ENCODE measurements at places on chromosomes 3 and 15.
A peak's percentile ranks its signal among the peaks of the same experiment; 100 is the strongest.

- no peak overlapping the region for H3K4me3 ChIP-seq
- H3K4me1 ChIP-seq, result peaks cover 11% of the 10 kb centered on the region
- no peaks in the 10 kb centered on the region for H3K36me3 ChIP-seq
- no peak overlapping the region for H3K27ac ChIP-seq
- no peaks in the 10 kb centered on the region for H3K27me3 ChIP-seq
Measured at GRCh38 chr3:126488185-126488584, 12.5 kb upstream of the ZXDC start.

DNA sequence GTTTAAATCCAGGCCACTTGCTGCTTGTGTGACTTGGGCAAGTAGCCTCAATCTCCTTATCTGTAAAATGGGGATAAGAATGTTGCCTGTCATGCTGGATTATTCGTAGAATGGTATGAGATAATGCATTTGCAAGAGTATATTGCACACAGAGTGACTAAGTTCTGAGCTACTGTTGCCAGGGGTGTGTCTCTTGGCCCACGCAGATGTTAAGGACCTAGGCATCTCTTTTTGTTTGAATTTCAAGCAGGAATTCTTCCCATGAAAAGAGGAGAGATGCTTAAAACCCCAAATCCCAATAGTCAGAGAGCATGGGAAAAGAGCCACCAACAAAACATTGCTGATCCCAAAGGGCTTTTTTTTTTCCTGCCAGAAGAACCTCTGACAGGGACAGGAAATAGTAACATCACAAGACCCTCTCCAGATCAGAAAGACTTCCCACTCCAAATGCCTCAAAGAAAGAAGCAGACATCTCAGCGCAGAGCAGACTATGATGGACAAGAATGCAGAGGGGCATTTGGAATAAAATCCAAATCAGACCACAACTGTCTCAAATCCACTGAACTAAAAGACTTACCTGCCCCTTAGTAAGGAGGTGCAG, 90.5 kb downstream of the MRPL46 start:
- DNase-seq, result no peak
- peaks cover 5% of the 10 kb centered on the region for H3K4me1 ChIP-seq
- H3K27me3 ChIP-seq, result peaks cover 36% of the 10 kb centered on the region
- H3K27ac ChIP-seq, result no peak overlapping the region
- H3K36me3 ChIP-seq, result no peaks in the 10 kb centered on the region

GRCh38 chr3:31254483-31254882, 278.2 kb upstream of the STT3B start:
- H3K4me1 ChIP-seq, result peaks cover 53% of the 10 kb centered on the region
- no peaks in the 10 kb centered on the region for H3K27me3 ChIP-seq
- H3K27ac ChIP-seq, result peak overlapping the region; percentile 50
- no peak overlapping the region for H3K4me3 ChIP-seq

DNA sequence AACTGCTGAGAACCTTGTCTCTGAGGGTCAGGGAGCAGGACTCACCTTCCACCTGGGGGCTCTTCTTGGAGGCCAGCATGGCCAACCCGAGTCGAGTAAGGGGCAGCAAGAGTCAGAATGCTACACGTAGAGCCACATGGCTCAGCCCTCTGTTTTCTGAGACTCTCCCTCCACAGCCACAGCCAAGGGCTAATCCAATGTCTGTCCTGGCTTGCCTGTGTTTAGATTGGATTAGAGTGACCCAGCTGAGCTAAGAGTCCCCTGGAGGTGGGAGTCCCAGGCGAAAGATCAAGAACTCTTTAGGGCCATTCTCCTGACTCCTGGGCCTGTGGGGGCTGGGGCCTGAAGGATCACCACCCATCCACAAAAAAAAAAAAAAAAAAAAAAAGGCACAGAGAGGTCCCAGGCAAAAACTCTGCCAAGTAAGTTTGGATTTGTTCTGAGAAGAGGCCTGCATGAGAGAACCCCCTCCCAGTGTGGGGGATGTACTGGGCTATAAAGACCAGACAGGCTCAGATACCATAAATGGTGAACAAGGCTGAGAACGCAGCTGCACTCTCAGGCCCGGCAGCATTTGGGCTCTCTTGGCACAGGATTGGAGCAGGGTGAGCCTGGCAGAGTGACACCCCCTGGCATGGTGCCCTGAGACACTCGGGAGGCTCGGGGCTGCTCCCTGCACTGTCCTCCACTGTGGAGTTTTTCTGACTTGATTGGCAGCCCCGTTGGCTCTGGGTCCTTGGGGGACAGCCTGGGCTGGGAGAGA, 88.0 kb upstream of the OSBPL11 start:
- no peaks in the 10 kb centered on the region for H3K36me3 ChIP-seq
- peaks cover 12% of the 10 kb centered on the region for H3K27me3 ChIP-seq
- DNase-seq, result no peak
- H3K4me1 ChIP-seq, result no peaks in the 10 kb centered on the region

DNA sequence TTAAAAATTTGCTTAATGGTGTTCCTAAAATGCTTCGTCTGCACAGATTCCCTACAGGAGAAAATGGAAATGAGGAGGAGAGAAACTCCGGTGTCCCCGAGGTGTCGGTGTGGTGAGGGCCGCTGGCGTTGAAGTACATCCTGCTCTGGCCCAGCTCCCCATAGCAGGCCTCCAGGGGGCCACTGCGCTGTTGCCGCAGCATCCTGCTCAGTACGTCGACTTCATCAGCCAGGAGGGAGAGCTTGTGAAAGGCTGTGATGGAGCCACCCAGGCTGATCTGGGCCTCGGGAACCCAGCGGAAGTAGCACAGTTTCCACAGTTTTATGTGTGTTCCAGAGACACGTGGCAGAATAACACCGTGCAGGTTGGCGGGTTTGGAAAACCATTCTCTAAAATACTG, 37.8 kb downstream of the FAN1 start:
- no peak overlapping the region for H3K4me3 ChIP-seq
- H3K36me3 ChIP-seq, result peaks cover 95% of the 10 kb centered on the region
- no peaks in the 10 kb centered on the region for H3K27me3 ChIP-seq
- no peak for DNase-seq
- H3K4me1 ChIP-seq, result no peaks in the 10 kb centered on the region
- peak overlapping the region; percentile 61 for H3K27ac ChIP-seq

GRCh38 chr3:107272885-107273284, 104.4 kb upstream of the CCDC54 start:
- no peak for DNase-seq
- no peak overlapping the region for H3K27ac ChIP-seq
- no peaks in the 10 kb centered on the region for H3K36me3 ChIP-seq
- no peak overlapping the region for H3K4me3 ChIP-seq

GRCh38 chr15:36478561-36478960, 100.9 kb upstream of the CDIN1 start:
- no peak overlapping the region for H3K27ac ChIP-seq
- DNase-seq, result no peak
- H3K36me3 ChIP-seq, result no peaks in the 10 kb centered on the region
- H3K4me3 ChIP-seq, result no peak overlapping the region
- no peaks in the 10 kb centered on the region for H3K4me1 ChIP-seq

DNA sequence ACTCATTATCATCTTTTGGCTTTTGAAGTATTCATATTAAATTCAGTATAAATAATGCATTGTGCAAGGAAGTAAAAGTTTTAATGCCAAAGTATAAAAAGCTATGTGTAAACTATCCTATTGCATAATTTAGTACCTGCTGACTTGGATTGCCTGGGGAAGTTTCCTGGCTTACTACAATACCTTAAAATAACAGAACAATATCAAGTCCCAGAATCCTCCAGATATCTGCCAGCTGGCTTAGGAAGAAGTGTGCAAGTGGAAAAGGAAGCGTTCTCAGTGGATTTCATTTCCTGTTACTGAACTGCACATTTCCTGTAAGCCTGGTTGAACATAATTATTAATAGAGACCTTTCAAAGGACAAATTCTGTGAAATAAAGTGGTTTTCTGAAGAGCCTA, 236.7 kb downstream of the ADAMTSL3 start:
- DNase-seq, result no peak
- no peaks in the 10 kb centered on the region for H3K4me1 ChIP-seq
- peaks cover 26% of the 10 kb centered on the region for H3K27me3 ChIP-seq
- H3K27ac ChIP-seq, result no peak overlapping the region

- DNase-seq, result no peak
- peaks cover 35% of the 10 kb centered on the region for H3K4me1 ChIP-seq
- no peak overlapping the region for H3K4me3 ChIP-seq
- H3K36me3 ChIP-seq, result peaks cover 55% of the 10 kb centered on the region
- H3K27ac ChIP-seq, result peak overlapping the region; percentile 3
Measured at GRCh38 chr15:75038231-75038630, 14.8 kb downstream of the PPCDC start.

DNA sequence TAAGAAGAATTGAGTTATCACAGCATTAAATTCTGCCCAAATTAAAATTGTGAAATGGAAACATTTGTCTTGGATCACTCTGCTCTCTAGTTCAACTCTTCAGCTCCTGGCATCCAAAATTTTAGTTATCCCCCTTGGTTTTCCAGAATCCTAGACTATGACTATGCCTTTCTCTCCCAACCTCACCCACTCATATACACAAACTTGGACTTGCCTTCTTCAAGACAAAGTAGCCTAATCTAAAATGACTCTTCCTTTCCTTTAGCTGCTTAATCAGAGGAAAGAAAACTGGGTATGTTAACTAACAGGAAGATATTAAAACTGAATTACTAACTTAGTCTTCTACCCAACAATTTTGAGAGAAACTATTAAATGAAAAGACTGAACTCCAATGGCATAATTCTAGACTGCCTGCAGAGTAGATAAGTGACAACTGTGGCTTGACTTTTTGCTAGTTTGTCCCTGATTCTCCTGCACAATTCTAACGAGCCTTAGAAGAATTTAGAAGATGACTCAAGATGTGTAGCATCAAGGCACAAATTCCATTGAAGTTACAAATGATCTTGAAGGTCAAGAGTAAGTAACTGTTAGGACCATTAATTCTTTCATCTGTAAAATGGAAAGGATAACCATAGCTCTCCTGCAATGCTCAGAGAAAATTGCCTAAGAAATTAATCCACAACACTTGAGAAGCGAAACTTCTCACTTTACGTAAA, 5.2 kb upstream of the GOLIM4 start:
- H3K4me1 ChIP-seq, result peaks cover 6% of the 10 kb centered on the region
- no peak overlapping the region for H3K4me3 ChIP-seq
- H3K36me3 ChIP-seq, result no peaks in the 10 kb centered on the region
- no peak overlapping the region for H3K27ac ChIP-seq

DNA sequence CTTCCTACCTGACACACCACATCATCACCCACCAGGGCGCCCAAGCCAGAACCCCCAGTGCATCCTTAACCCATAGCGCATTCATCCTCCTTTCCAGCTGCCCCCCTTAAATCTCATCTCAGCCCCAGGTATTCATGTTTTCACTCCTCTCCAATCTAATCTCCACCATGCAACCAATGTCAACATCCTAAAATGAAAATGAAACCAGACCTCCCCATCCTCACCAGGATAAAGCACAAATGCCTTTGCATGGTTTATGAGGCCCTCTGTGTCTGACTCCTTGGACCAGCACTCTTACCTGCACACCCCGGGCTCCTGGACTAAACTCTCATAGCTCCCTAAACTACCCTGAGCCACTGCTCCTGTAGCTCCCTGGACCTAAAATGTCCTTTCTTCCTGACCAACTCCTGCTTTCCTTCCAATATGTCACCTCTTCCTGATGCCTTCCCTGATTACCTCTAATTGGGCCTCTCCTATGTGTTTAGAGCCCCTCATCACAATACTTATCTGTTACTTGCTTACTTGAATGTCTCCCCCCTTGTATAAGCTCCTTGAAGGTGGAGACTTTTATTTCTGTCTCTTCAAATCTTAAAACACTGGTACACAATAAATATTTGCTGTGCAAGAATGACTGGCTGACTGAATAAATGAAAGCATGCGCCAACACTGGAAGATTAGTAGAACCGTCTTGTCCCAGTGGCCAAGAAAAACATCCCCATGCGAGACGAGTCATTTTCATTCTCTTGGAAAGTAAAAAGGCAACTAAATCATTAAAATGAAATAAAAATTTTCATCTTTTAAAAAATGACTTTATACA, 142.5 kb downstream of the XXYLT1 start:
- H3K4me3 ChIP-seq, result peak overlapping the region; percentile 9
- no peak for DNase-seq
- no peaks in the 10 kb centered on the region for H3K36me3 ChIP-seq
- H3K27me3 ChIP-seq, result no peaks in the 10 kb centered on the region
- peak overlapping the region; percentile 54 for H3K27ac ChIP-seq

- peaks cover 3% of the 10 kb centered on the region for H3K27me3 ChIP-seq
- H3K4me3 ChIP-seq, result no peak overlapping the region
- H3K36me3 ChIP-seq, result no peaks in the 10 kb centered on the region
Measured at GRCh38 chr3:129623447-129624118, 17.1 kb upstream of the PLXND1 start.

GRCh38 chr3:78337801-78338211, 1297.9 kb downstream of the ROBO2 start:
- no peaks in the 10 kb centered on the region for H3K27me3 ChIP-seq
- no peak overlapping the region for H3K27ac ChIP-seq
- DNase-seq, result no peak

- H3K27ac ChIP-seq, result no peak overlapping the region
- H3K4me3 ChIP-seq, result no peak overlapping the region
- no peak for DNase-seq
- H3K27me3 ChIP-seq, result no peaks in the 10 kb centered on the region
- H3K36me3 ChIP-seq, result no peaks in the 10 kb centered on the region
Measured at GRCh38 chr3:46664971-46665762, 28.3 kb downstream of the ALS2CL start.

DNA sequence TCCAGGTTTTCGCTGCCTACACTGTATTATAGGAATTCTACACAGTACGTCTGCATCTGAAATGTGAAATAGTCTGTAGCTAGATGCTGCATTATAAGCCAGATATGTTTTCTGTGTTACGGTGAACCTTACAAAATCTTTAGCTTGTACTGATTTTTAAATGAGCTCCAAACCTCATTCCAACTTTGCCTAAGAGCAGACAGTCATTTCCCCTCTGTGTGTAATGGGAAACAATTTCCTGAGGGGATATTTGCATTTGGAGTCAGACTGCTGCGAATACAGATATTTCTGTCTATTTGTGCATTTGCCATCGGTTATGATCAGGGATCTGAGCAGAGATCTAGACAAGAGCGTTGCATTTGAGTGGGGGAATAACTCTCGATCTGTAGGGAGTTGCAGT, 37.5 kb downstream of the ARNT2 start:
- peaks cover 2% of the 10 kb centered on the region for H3K4me1 ChIP-seq
- H3K27ac ChIP-seq, result no peak overlapping the region
- H3K36me3 ChIP-seq, result no peaks in the 10 kb centered on the region
- peaks cover 8% of the 10 kb centered on the region for H3K27me3 ChIP-seq
- DNase-seq, result no peak

DNA sequence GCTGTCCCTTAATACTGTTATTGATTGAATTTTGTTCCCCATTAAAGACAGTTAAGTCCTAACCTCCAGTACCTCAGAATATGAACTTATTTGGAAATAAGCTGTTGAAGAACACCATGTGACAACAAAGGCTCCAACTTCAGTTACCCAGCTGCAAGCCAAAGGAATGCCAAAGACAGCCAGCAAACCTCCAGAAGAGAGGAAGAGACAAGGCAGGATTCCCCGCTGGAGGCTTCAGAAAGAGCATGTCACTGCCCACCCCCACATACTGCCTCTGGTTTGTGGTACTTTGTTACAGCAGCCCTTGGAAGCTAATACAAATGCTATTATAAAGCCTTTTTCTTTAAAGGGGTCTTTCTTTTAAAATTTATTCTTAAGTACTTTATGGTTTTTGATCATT, 18.4 kb upstream of the NEK10 start:
- H3K27ac ChIP-seq, result no peak overlapping the region
- no peak for DNase-seq
- no peaks in the 10 kb centered on the region for H3K27me3 ChIP-seq
- peaks cover 70% of the 10 kb centered on the region for H3K36me3 ChIP-seq

Data from activated T-cell treated with anti-CD3 and anti-CD28 coated beads, Interleukin-2, amount 50 U/mL, for 24 hours (primary cell).